A549 treated with RU486 at 1 μM for 4 hours (cell line): ENCODE measurements at places on chromosomes 2 and 18. TPM values are rescaled to one million over a fixed set of nuclear protein-coding genes. Genes with fewer than 3 reads are reported as not detected.

STPG4 gene
- total RNA-seq, result 0.10 to 0.17 TPM in 2 of 5 replicates, not detected in the others

TUBA4A gene
- total RNA-seq, result 332 to 451 TPM (median 366 TPM) in 5 replicates

SEPTIN2 gene
- 209 to 287 TPM (median 266 TPM) in 5 replicates for total RNA-seq

TBR1 gene
- 0.09 to 0.14 TPM in 2 of 5 replicates, not detected in the others for total RNA-seq

HOXD13 gene
- total RNA-seq, result 0.15 to 0.29 TPM (median 0.16 TPM) in 5 replicates

NABP1 gene
- total RNA-seq, result 12.2 to 13.8 TPM (median 12.5 TPM) in 5 replicates

EPG5 gene
- 3.7 to 5.1 TPM (median 4.1 TPM) in 5 replicates for total RNA-seq
